ENCODE measurements at places on chromosomes 5 and 9. TPM values are rescaled to one million over a fixed set of nuclear protein-coding genes. Genes with fewer than 3 reads are reported as not detected.

DNA sequence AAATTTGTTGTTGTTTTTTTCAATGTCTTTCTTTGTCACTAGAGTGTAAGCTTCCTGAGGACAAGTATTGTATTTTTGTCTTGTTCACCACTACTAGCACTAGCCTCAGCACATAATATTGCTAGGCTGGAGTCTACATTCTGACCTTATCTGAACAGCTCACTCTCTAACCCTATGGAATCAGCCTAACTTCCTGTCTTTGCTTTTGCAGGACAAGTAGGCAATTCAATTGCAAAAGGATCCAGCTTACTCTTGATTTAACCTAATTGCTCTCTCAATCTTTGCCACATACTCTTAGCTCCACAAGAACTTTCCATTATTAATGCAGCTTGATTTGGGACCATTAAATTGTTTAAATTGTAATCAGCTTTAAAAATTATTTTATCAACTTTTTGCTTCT lies 308.5 kb downstream of the MAN2A1 start:
- no peak overlapping the region for H3K4me3 ChIP-seq
- H3K27me3 ChIP-seq: no peaks in the 10 kb centered on the region
- peaks cover 2% of the 10 kb centered on the region for H3K36me3 ChIP-seq
- no peak for DNase-seq

GRCh38 chr5:95285409-95285755 lies 488 bp upstream of the MCTP1 start:
- no peaks in the 10 kb centered on the region for H3K36me3 ChIP-seq
- H3K4me3 ChIP-seq: peak overlapping the region; percentile 56
- DNase-seq: no peak
- H3K27ac ChIP-seq: no peak overlapping the region
- peaks cover 74% of the 10 kb centered on the region for H3K27me3 ChIP-seq

PRUNE2 gene
- 0.35 TPM for total RNA-seq

DNA sequence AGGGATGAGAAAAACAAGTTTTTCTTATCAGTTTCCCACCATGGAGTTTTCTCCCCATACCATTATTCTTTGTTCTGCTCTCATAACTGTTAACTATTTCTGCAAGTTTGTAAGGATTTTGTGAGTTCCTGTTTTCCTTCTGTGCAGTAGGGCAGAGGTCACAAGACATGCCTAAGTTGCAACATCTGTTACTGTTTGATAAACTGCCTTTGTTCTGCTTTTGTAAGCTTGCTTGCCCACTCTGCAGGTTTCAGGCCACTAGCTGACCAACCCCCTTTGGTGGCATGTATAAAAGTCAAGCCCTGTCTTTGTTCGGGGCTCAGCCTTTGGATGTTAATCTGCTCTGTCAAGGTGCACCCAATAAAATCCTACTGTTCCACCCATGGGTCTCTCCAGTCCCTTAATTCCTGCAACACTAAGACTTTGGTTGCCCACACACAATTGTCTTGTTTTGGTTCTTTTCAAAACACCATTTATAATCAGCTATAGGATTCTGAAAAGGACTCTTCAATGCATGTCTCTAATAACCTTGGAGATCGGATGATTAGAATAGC lies 545.4 kb downstream of the CDH9 start:
- H3K36me3 ChIP-seq: no peaks in the 10 kb centered on the region
- no peaks in the 10 kb centered on the region for H3K4me1 ChIP-seq
- no peak overlapping the region for H3K4me3 ChIP-seq
- DNase-seq: no peak
- no peaks in the 10 kb centered on the region for H3K27me3 ChIP-seq

PCDH12 gene
- total RNA-seq: 1.3 TPM

DNA sequence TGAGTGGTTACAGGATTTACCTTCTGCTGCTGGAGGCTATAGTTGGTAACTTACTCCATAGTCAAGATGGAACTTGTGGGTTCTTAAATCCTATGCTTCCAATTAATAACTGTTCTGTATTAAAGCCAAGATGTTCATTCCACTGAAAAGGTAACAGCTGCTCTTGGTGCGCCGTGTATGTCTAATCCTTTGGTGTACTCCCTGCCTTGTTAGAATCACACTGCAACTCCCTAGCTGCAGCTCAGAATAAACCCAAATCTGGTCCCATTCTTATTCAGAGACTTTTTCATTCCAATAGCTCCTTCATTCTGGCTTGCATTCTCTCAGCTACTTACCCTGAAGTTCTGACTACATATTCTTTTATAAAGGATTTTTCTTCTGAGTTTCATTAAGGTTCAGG lies 1355.5 kb downstream of the MAT2B start:
- no peak for DNase-seq
- H3K4me3 ChIP-seq: no peak overlapping the region
- no peaks in the 10 kb centered on the region for H3K4me1 ChIP-seq
- H3K36me3 ChIP-seq: no peaks in the 10 kb centered on the region
- H3K27ac ChIP-seq: no peak overlapping the region

Measured in activated naive CD8-positive, alpha-beta T cell treated with anti-CD3 and anti-CD28 coated beads for 36 hours (primary cell).